ENCODE measurements at places on chromosomes 4 and X.

- no peak for DNase-seq
These were observed 38.0 kb upstream of the FAM9C start for GRCh38 chrX:13082206-13083065.

GRCh38 chr4:30724247-30724646 is 4.1 kb downstream of the PCDH7 start:
- no peak for DNase-seq

GRCh38 chr4:105605493-105605892 is 53.1 kb downstream of the ARHGEF38 start:
- peak; percentile 32 for DNase-seq

GRCh38 chrX:139203651-139204570 is 326.6 kb upstream of the F9 start:
- DNase-seq: no peak

GRCh38 chr4:113673450-113673849 is 88.1 kb downstream of the CAMK2D start:
- no peak for DNase-seq

GRCh38 chr4:126939401-126939800 is 693.4 kb upstream of the INTU start:
- DNase-seq: no peak

DNA sequence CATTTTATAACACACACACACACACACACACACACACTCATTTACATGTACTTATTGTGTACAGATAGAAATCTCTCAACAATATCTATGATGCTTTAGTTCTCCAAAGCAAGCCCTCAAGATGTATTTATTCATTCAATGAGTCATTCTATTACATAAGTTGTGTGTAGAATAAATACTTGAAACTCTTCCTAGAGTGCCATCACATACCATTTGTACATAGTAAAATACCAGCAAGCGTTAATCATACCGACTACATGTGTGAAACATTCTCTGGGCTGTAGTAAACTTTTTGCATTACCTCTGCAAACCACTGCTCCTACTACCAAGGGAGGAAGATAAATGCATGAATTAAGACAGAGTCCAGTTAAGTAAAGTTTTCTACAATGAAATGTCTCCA is 70.9 kb downstream of the EPHA5 start:
- DNase-seq: no peak

DNA sequence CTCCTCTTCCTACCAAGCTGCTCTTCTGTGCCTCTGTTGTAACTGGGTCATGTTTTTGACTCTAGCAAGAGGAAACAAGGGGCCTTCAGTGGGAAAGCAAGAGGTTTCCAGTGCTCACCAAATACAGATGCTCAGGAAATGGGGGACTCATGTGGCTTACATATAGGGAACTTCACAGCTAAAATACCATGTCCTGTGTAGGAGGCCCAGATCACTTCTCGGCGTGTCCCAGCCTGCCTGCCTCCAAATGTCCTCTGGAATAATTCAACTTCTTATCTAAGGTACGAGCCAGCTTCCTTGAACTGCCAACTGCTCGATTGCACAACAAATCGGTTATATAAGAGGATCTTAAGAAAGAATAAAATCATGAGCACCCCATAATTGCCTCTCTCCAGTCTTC is 161.3 kb downstream of the KIT start:
- DNase-seq: no peak

DNA sequence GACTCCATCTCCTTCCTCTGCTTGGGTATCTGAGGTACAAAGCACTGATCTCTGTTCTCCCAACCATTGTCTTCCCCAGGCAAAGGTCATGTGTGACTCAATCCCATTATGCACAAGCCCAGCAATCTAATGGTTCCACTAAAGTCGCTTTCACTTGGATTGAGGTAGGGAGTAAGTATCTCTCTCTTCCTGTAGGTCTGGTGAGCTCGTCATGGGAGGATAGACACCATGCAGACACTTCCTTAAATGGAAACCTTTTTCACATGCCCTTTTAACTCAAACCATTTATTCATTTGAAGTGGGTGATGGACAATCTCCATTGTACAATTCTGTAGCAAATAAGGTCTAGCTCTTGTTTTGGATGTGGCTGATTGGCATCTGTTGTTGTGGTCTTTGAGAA is 245.2 kb upstream of the CLNK start:
- no peak for DNase-seq

Data from NCI-H1694 treated with DMSO at 0.1 percent for 48 hours (cell line).